ENCODE measurements at places on chromosomes 11 and 22.

DNA sequence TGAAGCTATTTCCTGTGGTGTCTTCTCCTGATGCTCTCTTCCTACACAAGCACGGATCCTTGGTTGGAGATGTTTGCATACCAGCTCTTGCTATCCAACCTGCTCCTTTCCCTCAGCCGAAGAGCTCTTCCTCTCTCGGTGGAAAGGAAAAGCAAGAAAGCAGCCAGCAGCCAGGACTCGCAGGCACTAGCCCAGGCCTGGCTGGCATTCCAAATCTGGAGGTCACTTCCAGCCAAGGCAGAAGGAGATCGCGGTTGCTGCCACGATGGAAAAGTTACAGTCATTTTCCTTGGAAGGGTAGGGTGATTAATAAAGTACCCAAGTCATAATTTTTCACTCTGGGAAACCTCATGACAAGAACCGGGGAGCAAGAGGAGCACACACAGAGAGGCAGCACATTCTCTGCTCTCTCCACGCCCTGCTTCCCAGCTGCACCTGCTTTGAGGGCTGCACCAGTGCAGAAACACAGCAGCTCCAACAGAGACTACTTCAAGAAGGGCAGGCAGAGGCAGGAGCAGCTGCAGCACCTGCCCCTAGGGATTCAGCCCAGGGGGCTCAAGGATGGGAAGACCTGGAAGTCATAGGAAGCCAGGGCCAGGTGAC is 399.3 kb downstream of the CADM1 start:
- DNase-seq, result peak; percentile 33

DNA sequence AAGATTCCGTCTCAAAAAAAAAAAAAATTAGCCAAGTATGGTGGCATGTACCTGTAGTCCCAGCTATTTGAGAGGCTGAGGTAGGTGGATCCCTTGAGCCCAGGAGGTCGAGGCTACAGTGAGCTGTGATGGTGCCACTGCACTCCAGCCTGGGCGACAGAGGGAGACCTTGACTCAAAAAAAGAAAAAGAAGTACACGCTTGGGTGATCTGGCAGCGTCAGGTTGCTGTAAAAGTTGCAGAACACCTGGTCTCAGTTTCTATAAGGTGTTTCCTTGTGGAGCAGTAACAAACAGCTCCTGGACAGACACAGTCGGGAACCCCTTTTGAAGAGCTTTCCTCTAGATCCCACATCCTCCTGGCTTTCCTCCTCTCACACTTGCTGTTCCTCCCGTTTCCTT is 45.8 kb downstream of the SCGB1A1 start:
- no peak for DNase-seq

- DNase-seq, result no peak
Observed at GRCh38 chr22:44718418-44718817, 16.4 kb downstream of the PRR5 start.

DNA sequence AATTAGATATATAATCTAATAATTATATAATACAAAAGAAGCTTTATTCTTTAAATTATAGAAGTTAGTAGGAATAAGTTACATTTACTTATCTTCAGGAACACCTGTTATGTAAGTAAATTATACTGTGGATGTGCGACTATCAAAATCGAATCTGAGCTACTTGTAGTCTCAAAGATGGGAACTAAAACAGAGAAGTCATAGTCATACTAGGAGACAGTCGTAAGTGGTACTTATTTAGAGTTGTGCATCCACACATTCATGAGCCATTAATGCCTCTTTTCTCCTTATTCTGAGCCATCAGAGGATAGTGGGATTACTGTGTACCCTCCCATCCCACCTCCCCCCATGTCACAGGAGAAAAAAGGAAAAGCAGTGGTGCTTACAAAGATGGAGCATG is 114.4 kb downstream of the CADM1 start:
- no peak for DNase-seq

Measured in SK-N-DZ (cell line).